Stimulated activated CD8-positive, alpha-beta memory T cell treated with anti-CD3 and anti-CD28 coated beads, Interleukin-15, amount 100 ng/mL, for 4 hours (primary cell): ENCODE measurements at places on chromosomes 5 and 9.

- DNase-seq, result no peak
These were observed 30.4 kb downstream of the PWWP2A start for GRCh38 chr5:160088805-160089204.

- DNase-seq, result no peak
These were observed 148.8 kb upstream of the TBC1D2 start for GRCh38 chr9:98404237-98404636.

DNA sequence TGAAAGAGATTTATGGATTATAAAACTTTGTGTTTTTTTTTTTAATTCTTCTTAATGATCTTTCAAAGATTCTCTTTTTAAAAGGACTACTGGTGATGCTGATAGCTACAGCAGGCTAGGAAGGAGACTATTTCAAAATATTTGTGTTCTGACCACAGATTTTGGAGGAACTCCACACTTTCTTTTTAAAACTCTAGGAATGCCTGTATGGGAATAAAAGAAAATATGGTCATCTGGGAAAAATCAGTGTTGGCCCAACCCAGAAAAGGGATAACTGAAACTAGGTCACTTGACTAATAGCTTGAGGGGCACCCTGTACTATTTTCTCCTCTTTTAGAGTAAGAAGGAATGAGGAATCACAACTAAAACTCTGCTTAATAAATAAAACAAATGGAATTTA is 97.6 kb upstream of the ADAMTS19 start:
- no peak for DNase-seq

GRCh38 chr9:20592673-20593072 is 29.6 kb downstream of the MLLT3 start:
- DNase-seq, result no peak

GRCh38 chr9:93488244-93488643 is 34.9 kb upstream of the FAM120AOS start:
- DNase-seq, result no peak

- no peak for DNase-seq
These were observed 229.9 kb downstream of the SGCD start for GRCh38 chr5:156556666-156557406.

DNA sequence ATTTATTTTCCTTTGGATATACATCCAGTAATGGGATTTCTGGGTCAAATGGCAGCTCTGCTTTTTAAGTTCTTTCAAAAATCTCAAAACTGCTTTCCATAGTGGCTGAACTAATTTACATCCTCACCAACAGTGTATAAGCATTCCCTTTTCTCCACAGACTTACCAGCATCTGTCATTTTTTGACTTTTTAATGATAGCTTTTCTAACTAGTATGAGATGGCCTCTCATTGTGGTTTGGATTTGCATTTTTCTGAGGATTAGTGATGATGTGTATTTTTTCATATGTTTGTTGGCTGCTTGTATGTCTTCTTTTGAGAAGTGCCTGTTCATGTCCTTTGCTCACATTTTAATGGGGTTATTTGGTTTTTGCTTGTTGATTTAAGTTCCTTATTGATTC is 90.0 kb upstream of the HMHB1 start:
- no peak for DNase-seq

- DNase-seq, result no peak
These were observed 49.9 kb upstream of the PPP2CA start for GRCh38 chr5:134275822-134276221.

GRCh38 chr9:126481862-126482261 is 131.9 kb upstream of the LMX1B start:
- no peak for DNase-seq

DNA sequence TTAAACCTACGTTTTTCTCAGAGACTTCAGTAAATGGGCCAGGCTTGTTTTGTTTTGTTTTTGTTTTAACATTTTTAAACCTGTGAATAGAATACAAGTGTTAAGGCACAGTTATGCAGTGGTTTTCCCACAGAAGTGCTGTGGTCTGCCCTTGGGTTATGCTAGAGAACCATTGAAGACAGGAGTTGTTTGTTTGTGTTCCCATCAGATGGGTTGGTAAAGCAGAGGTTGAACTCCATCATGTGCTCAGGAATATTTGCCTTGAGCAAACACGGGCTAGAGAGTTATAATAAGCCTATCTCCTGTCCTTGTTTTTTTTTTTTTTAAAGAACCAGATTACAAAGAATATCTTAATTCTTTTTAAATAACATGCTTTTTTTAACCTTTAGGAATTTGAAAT is 28.5 kb downstream of the RHOBTB3 start:
- no peak for DNase-seq

DNA sequence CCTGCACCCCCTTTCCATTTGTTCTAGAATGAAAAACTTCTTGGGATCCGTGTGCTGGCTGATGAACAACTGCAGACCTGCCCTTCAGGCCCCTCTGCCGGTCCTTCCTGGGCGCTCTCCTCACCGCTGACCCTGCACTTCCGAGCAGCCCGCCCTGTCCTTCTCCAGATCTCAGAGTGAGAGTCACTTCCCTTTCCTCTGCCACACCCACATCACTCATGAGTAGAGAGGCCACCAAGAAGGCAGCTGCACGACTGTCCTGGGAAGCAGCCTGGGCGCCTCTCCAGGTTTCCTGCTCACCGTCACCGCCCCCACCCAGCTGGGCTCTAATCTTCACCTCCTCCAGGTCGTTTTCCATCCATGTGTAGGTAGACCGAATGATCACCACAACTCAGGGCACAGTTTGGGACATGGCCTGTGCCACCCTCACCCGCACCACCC is 35.0 kb upstream of the NSMF start:
- no peak for DNase-seq

DNA sequence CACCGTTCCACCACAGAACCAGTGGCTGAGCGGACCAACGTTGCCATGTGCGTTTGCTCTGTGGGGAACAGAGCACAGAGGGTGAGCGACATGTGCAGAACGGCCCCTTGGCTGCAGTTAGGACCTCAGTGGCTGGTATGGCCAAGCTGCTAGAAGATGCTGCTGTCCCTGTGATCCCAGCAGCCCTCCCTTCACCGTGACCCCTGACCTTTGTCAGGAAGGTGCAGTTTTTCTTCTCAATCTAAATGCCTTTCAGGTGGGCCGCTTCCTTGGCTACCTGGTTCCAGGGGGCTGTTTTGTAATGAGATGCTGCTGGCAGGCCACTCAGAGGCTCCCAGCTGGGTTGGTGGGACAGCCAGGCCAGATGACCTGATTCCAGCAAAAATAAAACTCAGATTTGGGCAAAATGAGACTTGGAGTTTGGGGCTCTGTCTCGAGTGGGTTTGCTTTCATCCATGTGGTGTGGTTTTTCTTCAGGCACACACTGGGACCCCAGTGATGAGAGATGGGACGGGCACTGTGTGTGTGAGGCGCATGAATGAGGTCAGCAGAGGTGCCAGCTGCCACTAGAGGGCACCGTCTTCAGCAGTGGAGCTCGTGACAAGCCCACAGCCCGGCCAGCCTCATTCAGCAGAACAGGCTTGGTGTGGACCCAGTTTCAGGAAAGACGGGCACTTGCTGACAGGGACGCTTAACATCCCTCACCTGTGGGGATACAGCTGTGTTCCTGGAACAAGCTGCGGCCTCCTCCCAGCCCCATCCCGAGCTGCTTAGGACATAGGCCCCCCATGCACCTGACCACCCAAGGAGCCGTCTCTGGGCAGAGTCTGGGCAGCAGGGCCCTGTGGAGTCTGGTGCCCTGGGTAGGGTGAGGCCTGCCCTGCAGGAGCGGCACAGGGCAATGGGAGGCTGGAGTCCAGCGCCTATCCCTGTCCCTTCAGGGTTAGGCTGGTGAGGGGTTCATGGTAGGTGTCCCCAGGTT is 4.1 kb downstream of the MRPS2 start:
- DNase-seq, result no peak

DNA sequence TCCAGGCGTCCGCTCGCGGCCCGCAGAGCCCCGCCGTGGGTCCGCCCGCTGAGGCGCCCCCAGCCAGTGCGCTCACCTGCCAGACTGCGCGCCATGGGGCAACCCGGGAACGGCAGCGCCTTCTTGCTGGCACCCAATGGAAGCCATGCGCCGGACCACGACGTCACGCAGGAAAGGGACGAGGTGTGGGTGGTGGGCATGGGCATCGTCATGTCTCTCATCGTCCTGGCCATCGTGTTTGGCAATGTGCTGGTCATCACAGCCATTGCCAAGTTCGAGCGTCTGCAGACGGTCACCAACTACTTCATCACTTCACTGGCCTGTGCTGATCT is 294 bp downstream of the ADRB2 start:
- no peak for DNase-seq

DNA sequence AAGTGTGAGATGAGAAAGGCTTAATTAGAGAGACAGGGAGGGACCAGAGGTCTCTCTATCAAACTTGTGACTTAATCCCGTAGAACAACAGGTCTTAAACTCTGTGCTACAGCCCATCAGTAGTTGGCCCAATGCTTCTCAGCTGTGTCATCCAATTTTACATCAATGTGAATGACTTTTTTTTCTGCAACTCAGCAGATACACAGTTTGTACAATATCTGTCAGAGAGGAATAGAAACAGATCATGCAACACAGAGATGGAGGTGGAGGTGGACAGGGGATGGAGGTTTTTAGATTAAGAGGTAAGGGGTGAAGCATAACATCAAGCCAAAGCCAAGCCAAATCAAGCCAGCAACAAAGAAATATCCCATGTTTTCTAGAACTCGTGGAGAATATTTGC is 43.0 kb downstream of the FBXW11 start:
- no peak for DNase-seq

GRCh38 chr5:155148694-155149093 is 135.1 kb downstream of the KIF4B start:
- DNase-seq, result no peak

DNA sequence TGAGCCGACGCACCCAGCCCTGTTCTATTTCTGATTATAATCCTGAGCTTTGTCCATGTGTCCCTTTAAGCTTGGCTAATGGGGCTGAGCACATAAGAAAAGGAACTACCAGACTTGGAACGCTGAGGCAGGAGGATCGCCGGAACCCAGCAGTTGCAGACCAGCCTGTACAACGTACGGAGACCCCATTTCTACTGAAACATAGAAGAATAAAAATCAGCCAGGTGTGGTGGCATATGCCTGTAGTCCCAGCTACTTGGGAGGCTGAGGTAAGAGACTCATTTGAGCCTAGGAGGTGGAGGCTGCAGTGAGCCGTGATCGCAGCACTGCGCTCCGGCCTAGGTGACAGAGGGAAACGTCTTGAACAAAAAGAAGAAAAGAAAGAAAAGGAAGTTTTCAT is 22.3 kb downstream of the TRIM7 start:
- no peak for DNase-seq

- DNase-seq, result no peak
These were observed 291.4 kb downstream of the MCTP1 start for GRCh38 chr5:94993491-94993890.

GRCh38 chr5:218457-219291 is 554 bp downstream of the SDHA start:
- peak; percentile 4 for DNase-seq

- DNase-seq, result no peak
These were observed 206.1 kb downstream of the RGS3 start for GRCh38 chr9:113669522-113670115.

- DNase-seq, result no peak
These were observed 30.6 kb downstream of the C9orf85 start for GRCh38 chr9:71941998-71942567.

- DNase-seq, result no peak
These were observed 207.7 kb downstream of the MEF2C start for GRCh38 chr5:88675168-88675707.
